ENCODE measurements at places on chromosomes 12 and 14.

GRCh38 chr14:69288011-69288771 is 28.2 kb downstream of the GALNT16 start:
- DNase-seq, result no peak

DNA sequence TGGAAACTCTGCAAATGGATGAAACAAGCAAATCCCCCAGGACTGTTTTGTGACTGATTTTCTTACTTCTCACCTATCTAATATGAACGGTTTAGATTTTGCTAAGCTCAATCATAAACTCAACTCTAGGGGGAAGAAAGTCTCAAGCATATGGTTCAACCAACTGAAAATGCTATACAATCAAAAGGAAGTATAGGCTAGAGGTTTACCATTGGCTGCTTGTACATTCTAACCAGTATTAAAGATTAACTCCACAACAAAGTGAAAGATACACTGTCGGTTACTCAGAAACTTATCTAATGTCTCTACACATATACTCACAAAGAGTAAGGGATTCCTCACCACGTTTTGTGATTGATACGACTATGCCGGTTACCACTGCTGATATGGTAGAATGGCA is 281.8 kb upstream of the SOX5 start:
- DNase-seq, result no peak

DNA sequence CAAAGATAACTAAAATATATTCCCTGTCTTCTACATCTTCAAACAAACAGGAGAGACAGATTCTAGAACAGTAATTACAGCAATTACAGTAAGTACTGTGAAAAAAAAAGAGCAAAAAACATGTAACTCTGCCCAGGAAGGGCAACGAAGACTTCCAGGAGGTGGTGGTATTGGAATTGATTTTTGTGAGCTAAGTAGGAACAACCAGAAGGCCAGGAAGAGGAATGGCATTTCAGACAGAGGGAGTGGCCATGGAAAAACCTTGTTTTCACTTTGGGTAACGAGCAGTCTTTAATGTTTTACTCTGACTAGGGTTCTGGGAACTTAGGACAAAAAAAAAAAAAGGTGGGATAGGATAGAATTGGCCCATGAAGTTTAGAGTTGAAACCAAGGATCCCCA is 196.3 kb upstream of the PLEKHG7 start:
- no peak for DNase-seq

DNA sequence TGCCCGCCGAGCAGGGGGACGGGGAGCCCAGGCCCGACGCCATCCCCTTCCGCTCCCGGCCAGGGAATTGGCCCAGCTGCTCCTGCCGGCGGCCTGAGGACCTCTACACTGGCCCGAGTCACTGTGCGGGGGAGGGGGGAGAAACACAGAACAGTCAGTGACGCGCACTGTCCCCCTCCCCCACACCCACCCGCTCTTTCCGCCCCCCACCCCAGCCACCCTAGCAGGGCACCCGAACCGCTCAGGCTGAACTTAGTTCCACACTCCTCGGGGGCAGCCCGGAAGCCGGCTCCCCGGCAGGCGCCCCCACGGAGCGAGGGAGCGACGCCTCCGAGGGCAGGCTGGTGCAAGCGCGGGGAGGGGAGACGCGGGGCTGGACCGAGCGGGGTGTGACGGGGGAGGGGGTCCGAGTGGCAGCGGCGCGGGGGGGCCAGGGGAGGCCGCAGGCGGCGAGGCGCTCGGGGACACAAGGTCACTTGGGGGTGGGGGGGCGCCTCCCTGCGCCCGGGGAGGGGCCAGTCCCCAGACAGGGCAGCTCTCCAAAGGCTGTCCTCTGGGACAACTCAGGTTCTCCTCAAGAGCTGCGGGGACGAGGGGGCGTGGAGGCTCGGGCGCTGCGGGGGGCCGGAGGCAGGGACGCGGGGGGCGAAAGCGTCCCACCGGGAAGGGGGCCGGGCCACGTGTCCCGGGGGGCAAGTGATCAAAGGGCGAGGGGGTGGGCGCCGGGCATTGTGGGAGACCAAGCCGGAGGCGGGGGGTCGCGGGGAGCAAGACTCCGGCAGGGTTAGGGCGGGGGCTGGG is 648 bp downstream of the CHD4 start:
- peak; percentile 56 for DNase-seq

DNA sequence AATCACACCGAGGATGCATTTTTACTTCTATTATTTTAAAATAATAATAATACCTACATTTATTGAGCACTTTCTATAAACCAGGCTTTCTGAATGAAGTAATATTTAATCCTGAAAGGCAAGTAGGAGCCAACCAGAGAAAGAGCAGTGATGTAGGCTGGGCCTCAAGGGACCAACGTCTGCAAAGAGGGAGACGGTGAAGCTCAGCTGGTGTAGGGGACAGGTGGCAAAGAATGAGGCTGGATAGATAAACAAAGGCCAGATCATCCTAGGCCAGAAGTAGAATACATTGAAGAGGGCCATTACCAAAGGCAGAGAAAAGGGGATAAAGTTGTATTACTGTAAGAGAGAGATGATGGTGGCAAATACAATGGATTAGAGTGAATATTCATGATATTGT is 810 bp upstream of the TMBIM4 start:
- DNase-seq, result no peak

DNA sequence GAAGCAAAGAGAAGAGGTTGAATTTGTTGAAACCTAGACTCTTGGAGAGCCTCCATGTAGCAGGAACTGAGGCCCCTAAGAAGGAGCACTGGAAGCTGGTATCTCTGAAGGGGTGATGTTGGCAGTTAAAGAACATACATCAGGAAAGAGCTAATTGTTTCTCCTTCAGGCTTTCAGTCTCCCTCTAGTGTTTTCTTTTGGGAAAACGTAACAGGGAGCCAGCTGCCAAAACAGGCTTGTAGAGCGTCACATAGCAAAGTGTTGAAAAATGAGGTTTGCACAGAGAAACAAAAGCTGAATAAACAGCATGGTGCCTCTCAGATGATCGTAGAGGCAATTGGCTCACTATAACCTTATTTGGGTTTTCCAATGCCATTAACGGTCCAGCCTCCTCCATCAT is 46.9 kb upstream of the CAND1 start:
- DNase-seq, result no peak
